Neural crest cell (in vitro differentiated cells): ENCODE measurements at places on chromosomes 12 and 14.
A peak's percentile ranks its signal among the peaks of the same experiment; 100 is the strongest.

DNA sequence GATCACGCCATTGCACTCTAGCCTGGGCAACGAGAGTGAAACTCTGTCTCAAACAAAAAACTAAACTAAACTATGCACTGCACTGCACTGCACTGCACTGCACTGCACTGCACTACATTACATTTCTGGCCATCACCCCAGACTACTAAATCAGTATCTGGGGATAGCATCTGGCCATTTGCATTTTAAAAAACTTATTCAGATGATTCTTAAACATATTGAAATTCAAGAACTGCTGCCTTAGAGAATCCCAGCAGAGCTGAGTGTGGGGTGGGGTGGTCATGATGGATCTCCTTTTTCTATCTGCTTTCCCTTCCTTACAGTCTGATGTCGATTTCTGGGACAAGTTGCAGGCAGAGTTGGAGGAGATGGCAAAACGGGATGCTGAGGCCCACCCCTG lies 13.6 kb downstream of the PEX5 start:
- no peak overlapping the region for H3K27ac ChIP-seq
- H3K4me1 ChIP-seq: no peaks in the 10 kb centered on the region
- DNase-seq: no peak
- H3K27me3 ChIP-seq: no peaks in the 10 kb centered on the region
- H3K36me3 ChIP-seq: peaks cover 49% of the 10 kb centered on the region

GRCh38 chr14:94116701-94117100 lies 6.2 kb downstream of the IFI27 start:
- H3K27me3 ChIP-seq: peaks cover 5% of the 10 kb centered on the region
- peaks cover 28% of the 10 kb centered on the region for H3K4me1 ChIP-seq
- H3K4me3 ChIP-seq: no peak overlapping the region
- DNase-seq: no peak
- no peaks in the 10 kb centered on the region for H3K36me3 ChIP-seq
- H3K27ac ChIP-seq: peak overlapping the region; percentile 43

GRCh38 chr14:36996133-36996856 lies 176.1 kb downstream of the SLC25A21 start:
- H3K4me1 ChIP-seq: no peaks in the 10 kb centered on the region
- H3K27me3 ChIP-seq: no peaks in the 10 kb centered on the region
- no peaks in the 10 kb centered on the region for H3K36me3 ChIP-seq
- H3K4me3 ChIP-seq: no peak overlapping the region

- no peak for DNase-seq
- no peaks in the 10 kb centered on the region for H3K4me1 ChIP-seq
- H3K27ac ChIP-seq: no peak overlapping the region
- H3K36me3 ChIP-seq: peaks cover 5% of the 10 kb centered on the region
Observed at GRCh38 chr14:106268013-106268727, 741.8 kb downstream of the TMEM121 start.

- H3K27ac ChIP-seq: no peak overlapping the region
- no peaks in the 10 kb centered on the region for H3K36me3 ChIP-seq
- H3K27me3 ChIP-seq: no peaks in the 10 kb centered on the region
- H3K4me1 ChIP-seq: no peaks in the 10 kb centered on the region
- no peak overlapping the region for H3K4me3 ChIP-seq
Observed at GRCh38 chr14:104356020-104356737, 217.8 kb downstream of the KIF26A start.

DNA sequence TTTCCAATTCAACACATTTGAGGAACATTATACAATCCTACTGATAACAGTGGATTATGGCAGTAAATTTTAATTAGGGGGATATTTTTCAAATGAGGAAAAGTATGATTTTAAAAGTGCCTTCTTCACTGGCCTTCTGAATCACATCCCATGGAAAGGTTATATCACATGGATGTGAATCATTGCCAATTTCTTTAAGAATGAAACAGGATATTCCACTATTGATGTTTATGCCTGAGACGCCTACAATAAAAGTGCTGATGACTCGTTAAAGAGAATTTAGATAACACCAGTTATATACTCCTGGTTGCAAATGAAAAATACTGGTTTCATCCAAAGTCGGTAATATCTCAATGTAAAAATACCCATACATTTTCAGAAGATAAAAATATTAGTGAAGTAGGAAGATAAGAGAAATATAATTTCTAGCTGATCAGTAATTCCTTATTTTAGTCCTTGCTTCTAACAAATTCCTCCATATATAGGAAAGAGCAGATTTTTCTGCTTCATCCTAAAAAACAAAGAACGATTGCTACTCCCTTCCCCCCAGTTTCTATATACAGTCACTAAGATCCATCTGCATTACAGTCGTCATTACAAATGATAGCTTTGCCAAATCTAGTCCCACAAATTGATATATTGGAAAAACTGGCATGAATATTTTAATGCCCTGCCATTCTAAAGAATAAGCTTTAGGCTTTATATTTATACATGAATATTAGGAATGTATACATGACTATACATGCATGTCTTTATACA lies 139.5 kb upstream of the SOX5 start:
- H3K36me3 ChIP-seq: peaks cover 9% of the 10 kb centered on the region
- H3K27me3 ChIP-seq: no peaks in the 10 kb centered on the region
- no peak for DNase-seq
- no peak overlapping the region for H3K27ac ChIP-seq

DNA sequence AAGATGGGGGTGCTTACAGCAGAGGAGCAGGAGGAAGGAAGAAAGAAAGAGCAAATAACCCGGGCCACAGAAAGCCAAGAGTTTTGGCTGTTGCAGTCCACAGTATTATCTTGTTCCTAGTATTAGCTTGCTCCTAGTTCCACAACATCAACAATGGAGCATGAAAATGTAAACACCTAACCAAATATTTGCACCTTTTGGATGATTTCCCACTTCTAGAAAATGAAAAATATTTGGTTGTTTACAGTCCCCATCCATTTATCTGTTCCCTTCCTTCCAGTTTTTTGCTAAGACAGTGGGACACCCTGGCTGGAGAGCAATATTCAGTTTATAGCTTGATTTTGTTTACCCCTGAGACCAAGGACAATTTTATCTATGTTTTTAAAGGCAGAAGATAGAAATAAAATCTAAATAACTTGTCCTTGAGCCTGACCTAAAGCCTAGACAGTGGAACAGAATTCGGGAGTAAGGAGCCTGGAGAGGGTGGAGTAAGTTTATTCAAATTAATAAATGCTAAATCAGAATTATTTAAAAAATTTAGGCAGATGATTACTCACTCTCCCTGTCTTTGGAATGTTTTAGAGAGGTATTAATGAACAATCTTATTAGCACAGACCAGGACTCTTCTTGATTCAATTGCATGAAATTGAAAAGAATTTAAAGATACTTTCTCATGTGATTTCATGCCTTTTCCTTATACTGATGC lies 51.6 kb downstream of the RESF1 start:
- H3K4me1 ChIP-seq: no peaks in the 10 kb centered on the region
- no peak for DNase-seq
- no peak overlapping the region for H3K27ac ChIP-seq
- H3K36me3 ChIP-seq: no peaks in the 10 kb centered on the region
- H3K27me3 ChIP-seq: no peaks in the 10 kb centered on the region
- no peak overlapping the region for H3K4me3 ChIP-seq

GRCh38 chr12:76890151-76891143 lies 11.6 kb upstream of the CSRP2 start:
- H3K27me3 ChIP-seq: peaks cover 38% of the 10 kb centered on the region
- H3K36me3 ChIP-seq: peaks cover 3% of the 10 kb centered on the region
- H3K4me1 ChIP-seq: no peaks in the 10 kb centered on the region
- DNase-seq: no peak
- no peak overlapping the region for H3K27ac ChIP-seq

DNA sequence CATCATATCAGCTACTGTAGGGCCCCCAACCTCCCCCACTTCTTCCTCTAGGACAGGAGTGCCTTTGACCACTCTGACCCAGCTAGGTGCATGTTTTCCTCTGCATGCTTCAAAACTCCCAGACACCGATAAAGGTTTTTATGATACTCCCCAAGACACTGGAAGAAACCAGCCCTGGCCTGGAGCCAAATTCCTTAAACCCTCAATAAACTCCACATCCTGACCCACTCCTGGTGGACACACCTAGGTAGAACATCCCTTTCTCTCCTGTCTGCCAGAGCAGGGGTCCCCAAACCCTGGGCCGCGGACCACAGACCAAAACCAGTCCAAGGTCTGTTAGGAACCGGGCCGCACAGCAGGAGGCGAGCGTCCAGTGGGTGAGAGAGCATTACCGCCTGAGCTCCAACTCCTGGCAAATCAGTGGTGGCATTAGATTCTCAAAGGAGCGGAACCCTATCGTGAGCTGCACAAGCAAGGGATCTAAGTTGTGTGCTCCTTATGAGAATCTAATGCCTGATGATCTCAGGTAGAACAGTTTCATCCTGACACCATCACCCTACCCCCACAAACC lies 49.6 kb downstream of the NT5DC3 start:
- H3K4me1 ChIP-seq: peaks cover 4% of the 10 kb centered on the region
- peaks cover 6% of the 10 kb centered on the region for H3K36me3 ChIP-seq
- H3K27ac ChIP-seq: peak overlapping the region; percentile 28
- H3K27me3 ChIP-seq: no peaks in the 10 kb centered on the region

GRCh38 chr14:69701291-69701690 lies 65.7 kb upstream of the SRSF5 start:
- peaks cover 42% of the 10 kb centered on the region for H3K4me1 ChIP-seq
- peak overlapping the region; percentile 44 for H3K27ac ChIP-seq
- no peak overlapping the region for H3K4me3 ChIP-seq
- no peaks in the 10 kb centered on the region for H3K36me3 ChIP-seq
- H3K27me3 ChIP-seq: no peaks in the 10 kb centered on the region
- no peak for DNase-seq

- no peak for DNase-seq
- no peak overlapping the region for H3K4me3 ChIP-seq
- no peak overlapping the region for H3K27ac ChIP-seq
- no peaks in the 10 kb centered on the region for H3K4me1 ChIP-seq
- peaks cover 16% of the 10 kb centered on the region for H3K27me3 ChIP-seq
- no peaks in the 10 kb centered on the region for H3K36me3 ChIP-seq
Observed at GRCh38 chr14:25197885-25198284, 147.9 kb upstream of the STXBP6 start.

GRCh38 chr12:58647495-58647894 lies 272.8 kb downstream of the LRIG3 start:
- DNase-seq: no peak
- H3K27me3 ChIP-seq: no peaks in the 10 kb centered on the region
- no peaks in the 10 kb centered on the region for H3K4me1 ChIP-seq
- no peak overlapping the region for H3K27ac ChIP-seq
- no peak overlapping the region for H3K4me3 ChIP-seq
- no peaks in the 10 kb centered on the region for H3K36me3 ChIP-seq

DNA sequence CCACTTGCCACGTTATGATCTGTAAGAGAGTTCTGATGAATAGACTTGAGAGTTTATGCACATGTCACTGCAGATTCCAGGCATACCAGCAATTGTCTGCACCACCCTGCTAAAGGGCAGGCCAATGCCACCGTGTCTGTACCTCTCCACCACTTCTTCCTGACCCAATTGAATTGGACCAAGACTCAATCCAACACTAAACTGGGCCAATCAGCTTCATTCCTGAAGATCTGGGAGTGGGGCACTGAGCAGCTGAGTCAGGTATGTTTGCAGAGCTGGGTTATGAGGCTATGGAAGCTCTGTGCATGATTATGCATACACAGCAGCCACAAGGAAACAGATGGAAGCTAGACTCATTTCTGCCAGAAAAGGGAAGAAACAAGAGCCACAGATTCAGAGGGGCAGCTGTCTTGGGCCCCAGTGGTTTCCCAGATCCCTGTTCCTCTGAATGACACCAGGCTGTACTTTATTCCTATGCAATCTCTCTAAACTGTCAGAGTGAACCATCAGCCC lies 28.0 kb downstream of the DAO start:
- no peak overlapping the region for H3K4me3 ChIP-seq
- peaks cover 8% of the 10 kb centered on the region for H3K27me3 ChIP-seq
- no peaks in the 10 kb centered on the region for H3K4me1 ChIP-seq
- no peak for DNase-seq
- no peak overlapping the region for H3K27ac ChIP-seq
- H3K36me3 ChIP-seq: no peaks in the 10 kb centered on the region

- no peaks in the 10 kb centered on the region for H3K36me3 ChIP-seq
- no peak overlapping the region for H3K27ac ChIP-seq
- no peak overlapping the region for H3K4me3 ChIP-seq
- DNase-seq: no peak
- H3K4me1 ChIP-seq: peaks cover 5% of the 10 kb centered on the region
Observed at GRCh38 chr14:75323571-75323970, 44.9 kb downstream of the FOS start.

- H3K4me1 ChIP-seq: peaks cover 22% of the 10 kb centered on the region
- H3K27me3 ChIP-seq: no peaks in the 10 kb centered on the region
- H3K27ac ChIP-seq: no peak overlapping the region
- H3K4me3 ChIP-seq: peak overlapping the region; percentile 53
Observed at GRCh38 chr12:1611803-1612572, 17.0 kb upstream of the WNT5B start.

GRCh38 chr14:20515846-20516245 lies 10.5 kb downstream of the RNASE10 start:
- no peaks in the 10 kb centered on the region for H3K4me1 ChIP-seq
- DNase-seq: no peak
- H3K4me3 ChIP-seq: no peak overlapping the region
- H3K27ac ChIP-seq: no peak overlapping the region
- H3K36me3 ChIP-seq: no peaks in the 10 kb centered on the region
- H3K27me3 ChIP-seq: peaks cover 20% of the 10 kb centered on the region

DNA sequence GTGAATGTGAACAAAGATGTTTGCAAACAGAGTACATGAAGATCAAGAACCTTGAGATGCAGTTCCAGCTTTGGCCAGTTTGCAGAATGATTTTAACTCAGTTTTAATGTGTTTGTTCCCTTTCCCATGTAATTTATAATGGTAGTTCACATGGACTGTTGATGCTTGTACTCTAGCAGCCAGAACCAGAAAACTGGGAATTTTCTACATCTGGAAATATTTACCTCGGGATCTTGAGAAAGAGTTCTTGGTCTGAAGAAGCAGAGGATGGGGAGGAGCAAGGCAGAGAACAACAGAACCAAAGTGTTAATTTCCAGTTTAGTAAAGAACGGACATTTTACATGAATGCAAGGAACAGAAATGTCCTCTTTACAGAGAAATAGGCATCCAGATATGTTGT lies 37.0 kb upstream of the PMCH start:
- DNase-seq: no peak
- H3K36me3 ChIP-seq: no peaks in the 10 kb centered on the region
- no peaks in the 10 kb centered on the region for H3K4me1 ChIP-seq
- peaks cover 2% of the 10 kb centered on the region for H3K27me3 ChIP-seq

DNA sequence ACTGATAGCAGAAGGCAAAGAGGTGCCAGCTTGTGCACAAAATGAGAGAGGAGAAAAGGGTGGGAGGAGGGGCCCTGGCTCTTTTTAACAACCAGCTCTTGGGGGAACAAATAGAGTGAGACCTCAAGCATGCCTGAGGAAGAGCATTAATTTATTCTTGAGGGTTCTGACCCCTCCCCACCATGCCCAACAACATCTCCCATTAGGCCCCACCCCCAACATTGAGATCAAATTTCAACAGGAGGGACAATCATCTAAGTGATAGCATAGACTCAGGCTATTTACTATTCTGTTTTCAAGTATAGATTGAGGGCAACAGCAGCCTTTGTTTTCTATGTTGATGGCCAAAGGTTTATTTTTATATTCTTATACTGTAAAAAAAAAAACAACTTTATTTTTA lies 59.7 kb downstream of the FUT8 start:
- peaks cover 3% of the 10 kb centered on the region for H3K36me3 ChIP-seq
- no peak overlapping the region for H3K4me3 ChIP-seq
- no peaks in the 10 kb centered on the region for H3K27me3 ChIP-seq
- H3K27ac ChIP-seq: peak overlapping the region; percentile 5
- DNase-seq: no peak
- peaks cover 29% of the 10 kb centered on the region for H3K4me1 ChIP-seq
